ENCODE measurements at places on chromosomes 7 and 10.

DNA sequence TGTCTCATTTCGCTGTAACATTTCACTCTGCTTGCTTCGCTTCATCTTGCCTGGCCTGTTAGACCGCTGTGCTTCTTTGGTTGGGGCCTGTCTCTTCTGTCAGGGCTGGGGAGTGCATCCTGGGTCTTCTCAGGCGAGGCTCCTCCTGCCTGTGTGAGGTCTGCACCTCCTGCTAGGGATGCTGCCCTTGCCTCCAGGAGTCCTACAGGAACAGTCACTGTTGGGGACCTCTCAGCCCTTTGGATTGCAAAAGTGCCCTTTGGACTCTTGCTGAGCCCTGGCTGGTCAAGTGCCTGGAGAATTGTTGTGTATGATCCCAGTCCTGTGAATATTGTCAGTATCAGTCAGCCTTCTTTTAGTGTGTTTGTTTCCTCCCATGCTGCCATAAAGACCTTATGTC, 84.1 kb downstream of the MDFIC start:
- DNase-seq = no peak

DNA sequence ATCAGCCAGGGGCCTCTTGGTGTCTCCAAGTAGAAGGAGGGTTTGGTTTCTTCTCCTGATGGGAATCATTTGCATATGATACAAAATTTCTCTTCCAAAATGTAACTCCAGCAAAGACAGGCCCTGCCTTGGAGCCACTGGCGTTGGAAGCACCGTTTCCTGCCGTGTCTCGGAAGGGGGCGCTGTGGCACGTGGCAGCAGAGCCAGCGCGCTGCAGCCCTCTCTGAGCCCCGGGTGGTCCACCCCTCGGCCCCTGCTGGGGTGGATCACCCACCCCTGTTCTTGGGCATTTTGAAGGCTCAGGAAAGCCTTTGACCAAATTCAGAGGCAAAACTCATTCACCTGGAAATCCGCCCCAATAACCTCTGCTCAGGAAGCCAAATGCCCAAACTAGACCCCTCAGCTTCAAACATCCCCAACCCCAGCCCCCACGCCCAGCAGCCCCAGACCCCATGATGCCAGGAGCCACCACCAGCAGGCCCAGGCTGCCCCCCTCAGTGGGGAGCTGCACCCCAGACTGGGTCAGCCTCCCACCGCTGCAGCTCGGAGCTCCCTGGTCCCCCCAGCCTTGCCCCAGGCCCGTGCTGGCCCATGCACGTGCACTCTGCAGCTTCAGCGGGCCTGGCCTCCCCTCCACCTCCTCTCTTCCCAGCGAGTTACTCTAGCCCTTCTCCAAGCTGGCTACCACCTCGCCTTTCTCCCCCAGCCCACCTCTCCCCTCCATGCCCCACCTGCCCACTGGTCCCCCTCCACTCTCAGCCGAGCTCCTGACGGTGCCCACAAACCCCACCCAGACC, 29.5 kb upstream of the ELFN1 start:
- no peak for DNase-seq

GRCh38 chr7:85600395-85600794, 413.5 kb upstream of the SEMA3D start:
- DNase-seq = no peak

- DNase-seq = peak; percentile 45
These were observed 86.6 kb upstream of the C7orf33 start for GRCh38 chr7:148503900-148504487.

GRCh38 chr7:92485267-92485892, 7.6 kb upstream of the ERVW-1 start:
- DNase-seq = no peak

DNA sequence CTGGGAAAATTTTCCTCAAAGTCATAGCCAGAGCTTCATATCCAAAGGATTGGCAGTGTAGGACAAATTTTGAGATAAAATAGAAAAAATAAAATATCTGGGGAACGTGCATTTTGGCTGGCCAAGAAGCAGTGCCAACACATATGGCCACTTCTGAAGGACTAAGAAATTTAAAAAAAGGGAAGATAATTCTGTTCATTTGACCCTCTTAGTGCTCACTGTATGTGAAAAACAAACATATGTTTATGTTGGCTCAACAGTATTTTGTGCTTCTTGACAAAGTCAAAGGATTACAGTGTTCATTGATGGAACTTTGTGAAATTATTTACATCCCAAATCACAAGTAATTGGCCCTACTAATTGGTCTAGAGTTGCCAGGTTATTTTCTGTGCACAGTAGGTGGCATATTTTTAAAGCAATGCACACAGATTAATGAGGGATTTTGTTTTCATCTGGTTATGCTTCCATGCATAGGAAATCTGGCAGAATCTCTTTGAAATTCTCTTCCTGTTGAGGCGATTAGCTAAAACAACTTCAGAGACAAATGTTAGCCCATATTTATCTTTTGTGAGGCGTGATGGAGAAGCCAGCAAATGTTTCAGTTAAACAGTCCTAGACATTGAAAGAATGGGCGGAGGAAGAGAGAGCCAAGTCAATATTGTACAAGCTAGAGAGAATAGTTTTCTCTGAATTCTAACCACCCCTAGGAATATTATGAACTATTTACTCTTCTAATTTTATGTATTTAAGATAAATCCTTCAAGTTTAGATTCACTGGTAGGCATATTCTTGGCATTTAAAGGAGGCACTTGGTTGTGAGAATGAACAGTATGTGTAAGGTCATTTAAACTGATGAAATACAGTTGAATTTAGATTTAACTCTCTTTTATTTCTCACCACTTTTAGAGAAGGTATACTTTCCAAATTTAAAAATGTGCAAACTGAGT, 237.7 kb upstream of the MBL2 start:
- no peak for DNase-seq

DNA sequence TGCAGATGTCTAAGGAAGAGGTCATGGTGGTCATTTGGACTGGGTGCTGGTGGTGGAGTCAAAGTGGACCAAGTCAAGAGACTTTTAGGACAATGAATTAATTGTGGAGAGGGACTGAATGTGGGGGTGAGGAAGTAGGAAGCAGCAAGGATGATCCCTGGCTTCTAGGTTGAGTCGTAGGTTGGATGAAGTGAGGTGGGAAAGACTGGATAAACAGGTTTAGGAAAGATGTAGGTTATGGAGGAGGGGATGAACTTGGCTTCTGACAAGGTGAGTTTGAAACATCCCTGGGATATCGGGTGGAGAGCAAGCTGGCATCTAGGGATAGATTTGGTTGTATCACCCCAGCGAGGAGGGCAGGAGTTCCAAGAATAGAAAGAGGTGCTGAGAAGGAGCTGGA, 7.6 kb downstream of the SEMA4G start:
- no peak for DNase-seq

DNA sequence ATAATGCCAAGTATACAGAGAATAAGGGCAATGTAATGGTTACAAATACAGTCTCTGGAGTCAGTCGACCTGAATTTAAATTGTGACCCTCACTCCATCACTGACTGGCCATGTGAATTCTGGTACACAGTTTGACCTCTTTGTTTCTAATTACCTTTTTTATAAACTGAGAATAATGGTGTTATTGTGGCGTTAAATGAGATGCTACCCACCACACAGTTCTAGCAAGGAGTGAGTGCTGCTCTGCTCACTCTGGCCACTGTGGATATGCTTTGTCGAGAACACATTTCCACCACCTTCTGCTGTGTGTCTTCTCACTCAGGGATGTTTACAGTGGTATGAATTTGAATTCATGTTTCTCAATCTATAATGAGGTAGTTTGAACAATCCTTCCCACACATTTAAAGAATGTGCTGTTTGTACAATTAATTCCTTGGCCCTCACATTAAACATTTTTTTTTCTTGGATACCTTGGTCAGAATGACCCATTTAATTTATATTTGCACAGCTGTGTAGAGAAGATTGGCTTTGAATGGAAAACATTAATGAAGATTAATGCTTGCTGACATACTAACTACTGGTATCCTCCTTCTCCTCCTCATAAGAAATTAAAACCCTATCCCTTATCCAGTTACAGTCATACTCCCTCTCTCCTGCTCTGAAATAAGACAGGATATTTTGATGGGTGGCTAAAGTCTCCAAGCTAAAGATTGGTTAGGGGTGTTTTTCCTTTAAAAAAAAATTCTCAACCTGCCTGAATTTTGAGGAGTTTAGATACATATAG, 42.4 kb downstream of the PLCE1 start:
- DNase-seq = no peak

DNA sequence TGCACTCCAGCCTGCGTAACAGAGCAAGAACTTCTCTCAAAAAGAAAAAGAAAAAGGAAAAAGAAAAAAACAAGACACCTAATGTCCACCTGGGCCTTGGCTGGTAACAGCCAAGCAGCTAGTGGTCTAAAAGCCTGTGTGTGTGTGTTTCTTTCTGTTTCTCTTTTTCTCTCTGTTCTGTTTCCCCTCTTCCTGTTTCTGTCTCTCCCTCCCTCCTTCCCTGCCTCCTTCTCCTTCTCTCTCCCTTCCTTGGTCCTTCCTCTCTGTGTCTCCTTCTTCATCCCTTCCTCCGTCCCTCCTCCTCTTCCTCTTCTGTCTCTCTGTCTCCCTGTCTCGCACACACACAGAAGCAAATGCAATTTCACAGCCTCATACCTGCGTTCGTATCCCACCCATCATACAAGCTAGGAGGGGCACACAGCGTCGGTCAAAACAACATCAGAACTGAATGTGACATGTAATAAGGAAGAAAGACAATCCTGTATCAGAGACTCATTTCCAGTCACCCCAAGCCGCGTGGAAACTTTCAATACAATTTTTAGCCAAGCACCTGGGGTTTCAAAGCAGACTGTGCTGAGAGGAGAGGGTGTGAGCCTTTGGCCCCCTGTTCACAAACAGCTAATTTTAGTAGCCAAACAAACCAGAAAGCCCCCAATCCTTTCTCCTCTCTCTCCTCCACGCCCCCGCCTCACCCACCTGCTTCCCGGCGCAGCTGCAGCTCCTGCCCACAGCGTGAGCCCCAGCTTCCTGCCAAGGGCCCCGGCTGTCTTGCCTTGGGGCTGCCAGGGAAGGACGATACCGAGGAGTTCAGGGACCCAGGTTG, 50.2 kb upstream of the GNA12 start:
- DNase-seq = no peak

GRCh38 chr7:149156898-149157297, 9.6 kb downstream of the ZNF398 start:
- peak; percentile 6 for DNase-seq

DNA sequence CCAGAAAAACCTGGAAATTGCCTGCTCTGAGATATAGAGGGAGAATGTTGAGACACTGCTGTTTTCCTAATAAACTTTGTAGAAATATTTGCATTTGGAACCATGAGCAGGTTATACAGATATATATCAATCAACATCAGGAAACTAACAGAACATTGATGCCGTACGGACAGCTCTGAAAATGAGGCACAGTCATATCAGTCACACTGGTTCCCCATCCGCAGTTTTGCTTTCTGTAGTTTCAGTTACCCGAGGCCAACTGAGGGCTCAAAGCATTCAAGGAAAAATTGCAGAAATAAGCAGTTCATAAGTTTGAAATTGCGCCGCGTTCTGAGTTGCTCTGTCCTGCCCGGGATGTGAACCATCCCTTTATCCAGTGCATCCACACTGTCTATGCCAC, 137.9 kb downstream of the KLF6 start:
- DNase-seq = no peak

- DNase-seq = peak; percentile 30
These were observed 3.8 kb upstream of the STN1 start for GRCh38 chr10:103921750-103922195.

DNA sequence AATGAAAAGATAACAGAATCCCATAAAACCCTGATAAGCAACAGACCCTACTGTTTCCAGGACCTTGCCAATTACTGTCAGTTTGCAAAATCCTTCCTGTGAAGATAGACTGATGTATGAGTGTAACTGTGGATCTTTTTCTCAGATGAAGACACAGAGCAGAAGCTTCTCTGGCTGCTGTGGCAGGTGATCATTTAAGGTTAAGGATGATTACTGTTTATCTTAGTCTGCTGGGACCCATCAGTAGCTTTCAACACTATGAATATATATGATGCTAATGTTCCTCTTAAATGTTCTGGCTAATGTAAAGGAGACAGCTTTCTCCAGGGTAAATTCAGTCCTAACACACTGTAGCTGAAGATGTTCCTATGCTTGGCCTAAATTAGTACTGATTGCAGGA, 56.0 kb upstream of the CTTNBP2 start:
- no peak for DNase-seq

- DNase-seq = no peak
These were observed 74.4 kb downstream of the CFAP58 start for GRCh38 chr10:104427989-104428388.

GRCh38 chr7:4132221-4132620, 549.9 kb upstream of the FOXK1 start:
- DNase-seq = no peak

DNA sequence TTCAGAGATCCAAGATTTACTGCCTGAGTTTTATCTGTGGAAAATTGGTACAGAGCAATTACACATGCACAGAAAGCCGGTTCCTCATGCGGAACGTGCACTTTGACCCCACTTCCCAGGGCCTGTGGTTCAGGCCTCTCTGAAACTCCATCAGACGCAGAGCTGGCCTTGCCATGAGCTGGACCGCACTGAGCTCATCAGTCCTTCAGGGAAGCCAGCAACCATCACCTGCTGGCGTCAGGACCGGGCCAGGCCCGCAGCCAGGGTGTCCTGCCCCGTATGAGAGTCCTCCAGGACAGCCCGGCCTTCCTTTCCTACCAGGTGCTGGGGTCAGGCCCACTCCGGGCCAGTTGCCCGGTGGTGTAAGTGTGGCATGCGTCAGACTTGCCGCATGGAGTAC, 446.5 kb upstream of the FOXK1 start:
- peak; percentile 44 for DNase-seq

- no peak for DNase-seq
These were observed 98.5 kb downstream of the PHTF2 start for GRCh38 chr7:77897004-77897547.

GRCh38 chr7:2932402-2933251, 88.5 kb upstream of the GNA12 start:
- no peak for DNase-seq

GRCh38 chr7:122790132-122790531, 87.4 kb upstream of the RNF148 start:
- no peak for DNase-seq

GRCh38 chr7:77465256-77465655, 49.1 kb upstream of the GSAP start:
- DNase-seq = no peak

- no peak for DNase-seq
These were observed 123.8 kb upstream of the INSYN2A start for GRCh38 chr10:127320176-127320575.

DNA sequence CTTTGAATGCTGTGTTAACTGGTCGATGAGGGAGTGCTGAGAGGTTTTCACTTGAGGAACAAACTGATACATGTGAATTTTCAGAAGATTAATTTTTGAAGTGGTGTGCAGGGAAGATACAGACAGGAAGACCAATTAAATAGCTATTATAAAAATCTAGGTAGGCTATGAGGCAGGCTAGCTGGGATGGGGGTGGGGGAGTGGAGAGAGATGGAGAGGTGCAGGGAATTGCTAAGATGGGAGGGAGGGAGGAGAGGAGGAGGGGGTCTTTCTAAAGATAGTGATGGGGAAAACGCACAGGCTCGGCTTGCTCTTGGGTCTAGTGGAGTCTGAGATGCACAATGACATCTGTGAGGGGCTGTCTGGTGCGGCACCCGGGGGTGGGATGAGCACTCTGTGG, 15.2 kb downstream of the ATXN7L1 start:
- DNase-seq = no peak

- DNase-seq = no peak
These were observed 6.9 kb downstream of the TMEM60 start for GRCh38 chr7:77791336-77791735.
